ENCODE measurements at places on chromosomes 1 and 21.

- peak; percentile 84 for DNase-seq
Observed at GRCh38 chr1:247332215-247332622, 552 bp upstream of the ZNF496 start.

DNA sequence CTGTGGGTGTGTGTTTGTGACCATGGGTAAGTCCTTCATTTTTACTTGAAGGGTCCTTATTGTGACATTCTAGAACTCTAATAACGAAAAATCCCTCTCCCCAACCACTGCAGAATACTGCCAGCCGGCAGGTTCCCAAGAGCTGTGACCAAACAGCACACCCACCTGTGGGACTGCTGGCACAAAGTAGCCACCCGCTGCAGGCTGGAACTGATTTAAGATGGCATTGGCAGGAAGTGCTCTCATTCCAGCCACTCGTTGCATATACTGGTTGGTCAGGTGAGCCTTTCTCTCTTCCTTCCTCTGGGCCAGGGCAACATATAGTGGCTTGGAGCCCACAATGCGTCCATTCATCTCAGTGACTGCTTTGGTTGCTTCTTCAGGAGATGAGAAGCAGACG is 11.6 kb downstream of the PABPC4 start:
- DNase-seq, result no peak

DNA sequence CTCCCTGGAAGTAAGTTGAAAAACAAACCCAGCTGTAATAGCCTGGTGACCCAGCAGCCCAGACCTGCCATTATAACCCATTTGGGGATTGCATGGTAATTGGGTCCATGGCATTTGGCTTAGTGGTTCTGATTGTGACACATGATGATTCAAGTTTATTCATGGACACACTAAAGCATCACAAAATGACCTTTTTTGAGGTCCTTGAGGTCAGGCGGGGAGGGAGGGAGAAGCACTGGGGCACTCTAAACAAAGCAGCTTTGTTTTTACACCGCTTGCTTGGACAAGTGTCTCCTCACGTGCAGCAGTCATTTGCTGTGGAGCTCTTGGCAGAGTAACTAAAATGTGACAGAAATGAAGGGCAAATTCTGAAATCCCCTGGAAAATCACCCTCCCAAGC is 241.0 kb upstream of the SGIP1 start:
- DNase-seq, result no peak

GRCh38 chr1:116123837-116124533 is 12.8 kb downstream of the MAB21L3 start:
- DNase-seq, result no peak

GRCh38 chr1:101051688-101052638 is 26.4 kb upstream of the DPH5 start:
- peak; percentile 38 for DNase-seq

GRCh38 chr1:234768171-234768568 is 158.2 kb upstream of the IRF2BP2 start:
- DNase-seq, result peak; percentile 56

- DNase-seq, result no peak
Observed at GRCh38 chr1:54342288-54342687, 63.9 kb downstream of the SSBP3 start.

GRCh38 chr1:169020684-169021083 is 85.8 kb upstream of the ATP1B1 start:
- no peak for DNase-seq

GRCh38 chr1:192939440-192939839 is 119.7 kb downstream of the UCHL5 start:
- no peak for DNase-seq

- DNase-seq, result no peak
Observed at GRCh38 chr1:36115200-36115669, 9.8 kb downstream of the COL8A2 start.

DNA sequence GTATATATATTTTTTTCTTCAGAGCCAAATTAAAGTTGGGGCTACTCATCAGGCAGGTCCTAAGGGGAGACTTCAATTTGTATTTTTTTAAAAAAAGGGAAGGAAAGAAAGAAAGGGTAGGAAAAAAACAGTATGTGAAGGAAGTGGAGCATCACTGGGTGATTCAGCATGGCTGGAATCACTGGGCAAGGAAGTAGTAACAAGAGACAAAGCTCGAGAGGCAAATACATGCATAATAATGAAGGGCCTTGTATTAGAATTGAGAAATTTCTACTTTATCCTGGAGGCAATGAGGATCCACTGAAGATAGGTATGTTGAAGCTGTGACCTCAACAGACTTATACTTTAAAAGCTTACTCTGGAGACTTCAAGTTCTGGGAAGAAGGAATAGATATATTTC is 184.4 kb downstream of the COQ8A start:
- DNase-seq, result no peak

DNA sequence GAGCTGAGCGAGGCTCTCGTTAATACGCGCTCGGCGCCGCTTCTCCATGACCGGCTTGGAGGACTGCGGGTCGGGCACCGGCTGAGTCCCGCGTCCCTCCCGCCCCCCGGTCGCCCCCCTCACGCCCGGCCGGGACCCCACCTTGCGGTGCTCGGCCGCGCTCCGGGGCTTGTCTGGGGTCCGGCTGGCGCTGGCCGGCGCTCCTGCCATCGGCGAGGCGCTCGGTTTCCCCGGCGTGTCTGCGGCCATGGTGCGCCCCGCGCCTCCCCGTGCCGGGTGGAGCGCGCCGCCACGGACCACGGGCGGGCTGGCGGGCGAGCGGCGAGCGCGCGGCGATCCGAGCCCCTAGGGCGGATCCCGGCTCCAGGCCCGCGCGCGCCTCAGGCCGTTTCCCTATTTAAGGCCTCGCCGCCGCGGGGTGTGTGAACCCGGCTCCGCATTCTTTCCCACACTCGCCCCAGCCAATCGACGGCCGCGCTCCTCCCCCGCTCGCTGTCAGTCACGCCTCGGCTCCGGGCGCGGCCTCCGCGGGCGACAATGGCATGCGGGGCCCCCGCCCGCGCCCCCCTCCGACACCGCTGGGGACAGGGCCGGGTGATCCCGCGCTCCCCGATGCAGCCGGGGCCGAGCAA is at the start of gene HES4:
TSS of gene HES4 (minus strand) at position 373 of the 632 bp plus-strand sequence. CDS start at position 249, 124 bp downstream.
- DNase-seq, result peak; percentile 85

DNA sequence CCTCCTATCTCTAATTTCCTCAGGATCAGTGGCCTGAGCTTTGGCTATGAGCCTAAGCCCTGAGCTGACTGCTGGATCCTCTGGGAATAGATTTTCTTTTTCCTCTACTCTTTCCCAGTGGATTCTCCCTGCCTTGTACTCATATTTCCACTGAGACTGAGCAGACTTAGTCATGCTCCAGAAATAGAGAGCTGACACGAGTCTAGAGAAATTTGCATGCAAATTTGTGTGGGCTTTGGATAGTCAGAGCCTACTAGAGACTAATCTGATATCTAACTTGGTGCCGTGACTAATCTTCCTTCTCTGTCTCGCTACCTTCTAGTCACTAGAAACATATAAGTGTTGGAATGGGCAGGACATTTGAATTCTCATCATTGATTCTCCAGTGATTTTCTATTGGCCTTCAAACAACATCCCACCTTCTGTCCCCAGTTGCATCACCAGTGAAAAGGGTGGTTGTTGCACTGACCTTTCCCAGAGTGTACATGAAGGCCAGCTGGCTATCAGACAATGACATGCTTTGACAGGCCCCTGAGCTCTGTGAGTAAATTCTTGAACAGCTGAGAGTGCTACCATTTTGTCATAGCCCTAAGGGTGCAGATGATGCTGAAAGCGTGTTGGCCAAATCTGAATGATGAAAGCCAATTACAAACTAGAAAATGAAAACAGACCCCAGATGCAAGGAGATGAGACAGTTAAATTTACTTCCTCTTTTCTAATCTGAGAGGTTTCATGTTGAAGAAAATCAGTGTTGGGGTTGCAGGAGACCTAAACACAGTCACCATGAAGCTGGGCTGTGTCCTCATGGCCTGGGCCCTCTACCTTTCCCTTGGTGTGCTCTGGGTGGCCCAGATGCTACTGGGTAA is at the start of gene FCRLA:
TSS of gene FCRLA (plus strand) at position 748 of the 866 bp plus-strand sequence. CDS start at position 784, 36 bp downstream.
- DNase-seq, result peak; percentile 59

Data from GM13977 (cell line).